ENCODE measurements at places on chromosomes 13 and 19. TPM values are rescaled to one million over a fixed set of nuclear protein-coding genes. Genes with fewer than 3 reads are reported as not detected.

DNA sequence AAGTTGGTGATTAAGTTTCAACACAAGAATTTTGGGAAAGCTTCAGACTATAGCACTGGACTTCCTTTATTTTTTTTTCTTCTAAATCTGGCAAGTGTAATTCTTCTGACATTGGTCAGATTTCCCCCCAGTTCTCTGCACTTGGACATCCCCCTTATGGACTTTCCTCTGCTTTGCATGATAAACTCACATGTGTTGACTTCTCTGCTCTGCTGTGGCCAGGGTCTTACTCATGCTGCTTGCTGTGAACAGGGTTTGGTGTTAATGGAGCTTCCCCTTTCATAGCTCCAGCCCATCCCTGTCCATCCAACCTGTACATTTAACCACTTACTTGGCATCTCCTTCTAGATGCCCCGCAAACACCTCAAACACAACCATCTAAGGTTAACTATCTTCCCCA is 70.5 kb upstream of the SPATA13 start:
- no peak overlapping the region for H3K4me3 ChIP-seq
- no peak for DNase-seq
- no peak overlapping the region for H3K27ac ChIP-seq
- peaks cover 15% of the 10 kb centered on the region for H3K4me1 ChIP-seq
- no peaks in the 10 kb centered on the region for H3K36me3 ChIP-seq

DNA sequence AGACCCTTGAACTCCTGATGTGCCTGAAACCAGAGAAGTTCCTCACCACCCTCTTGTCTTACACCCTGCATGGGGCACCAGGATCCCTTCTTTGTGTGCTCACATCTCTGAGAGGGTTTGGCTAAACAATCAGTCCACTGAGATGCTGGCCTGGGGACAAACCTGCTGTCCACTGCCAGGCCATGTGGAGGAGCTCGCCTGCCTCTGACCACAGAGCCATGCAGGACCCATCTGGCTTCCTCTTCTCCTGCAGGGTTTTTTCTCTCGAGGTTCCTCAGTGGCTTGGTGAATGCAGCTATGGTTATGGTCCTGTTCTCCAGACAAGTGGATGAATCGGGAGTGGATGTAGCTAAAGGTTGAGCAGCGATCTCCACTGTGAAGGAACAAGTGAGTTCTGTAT is 49.1 kb upstream of the MEDAG start:
- H3K4me1 ChIP-seq = no peaks in the 10 kb centered on the region
- no peak overlapping the region for H3K27ac ChIP-seq
- H3K36me3 ChIP-seq = no peaks in the 10 kb centered on the region
- peaks cover 3% of the 10 kb centered on the region for H3K27me3 ChIP-seq
- H3K4me3 ChIP-seq = no peak overlapping the region

DNA sequence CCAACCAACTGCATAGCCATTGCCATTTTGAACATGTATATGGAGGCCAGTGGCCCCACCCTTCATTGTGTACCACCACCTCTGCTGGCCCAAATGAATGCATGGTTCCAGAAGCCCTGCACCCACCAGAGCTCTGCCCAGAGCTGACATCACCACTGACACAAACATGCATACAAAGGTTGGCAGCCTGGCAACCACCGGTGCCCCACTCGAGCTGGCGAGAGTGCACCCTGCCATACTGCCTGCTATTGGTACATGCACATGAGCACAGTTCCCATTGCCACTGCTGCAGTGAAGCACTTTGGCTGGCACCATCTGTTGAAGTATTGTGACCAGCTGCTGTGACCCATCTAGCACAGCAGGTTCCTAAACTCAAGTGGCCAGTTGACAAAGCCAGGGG is 1564.9 kb downstream of the OLFM4 start:
- no peaks in the 10 kb centered on the region for H3K36me3 ChIP-seq
- no peak overlapping the region for H3K4me3 ChIP-seq
- DNase-seq = no peak
- no peaks in the 10 kb centered on the region for H3K4me1 ChIP-seq

DNA sequence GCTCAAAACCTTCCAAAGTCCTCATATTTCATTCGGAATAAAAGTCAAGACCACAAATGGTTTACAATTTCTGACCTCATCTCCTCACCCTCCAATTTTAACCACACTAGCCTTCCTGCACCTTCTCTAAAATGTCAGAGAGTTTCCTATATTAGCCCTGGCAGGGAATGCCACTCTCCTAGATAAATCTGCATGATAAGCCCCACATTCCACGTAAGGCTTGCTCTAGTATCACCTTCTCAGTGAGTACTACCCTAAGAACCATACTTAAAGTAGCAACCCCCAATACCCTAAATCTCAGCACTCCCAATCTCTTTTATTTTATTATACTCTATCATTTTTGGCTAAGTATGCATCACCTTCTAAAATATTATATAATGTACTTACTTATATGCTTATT is 100.5 kb upstream of the SLITRK5 start:
- DNase-seq = no peak
- H3K27ac ChIP-seq = no peak overlapping the region
- no peaks in the 10 kb centered on the region for H3K27me3 ChIP-seq
- no peak overlapping the region for H3K4me3 ChIP-seq
- H3K36me3 ChIP-seq = no peaks in the 10 kb centered on the region

GRCh38 chr13:46804391-46804815 is 7.4 kb upstream of the ESD start:
- H3K36me3 ChIP-seq = no peaks in the 10 kb centered on the region
- H3K27me3 ChIP-seq = peaks cover 9% of the 10 kb centered on the region
- no peak for DNase-seq
- no peaks in the 10 kb centered on the region for H3K4me1 ChIP-seq

The ZFP28 gene
- 7.5 TPM for total RNA-seq
